ENCODE measurements at places on chromosomes 12 and 14.

DNA sequence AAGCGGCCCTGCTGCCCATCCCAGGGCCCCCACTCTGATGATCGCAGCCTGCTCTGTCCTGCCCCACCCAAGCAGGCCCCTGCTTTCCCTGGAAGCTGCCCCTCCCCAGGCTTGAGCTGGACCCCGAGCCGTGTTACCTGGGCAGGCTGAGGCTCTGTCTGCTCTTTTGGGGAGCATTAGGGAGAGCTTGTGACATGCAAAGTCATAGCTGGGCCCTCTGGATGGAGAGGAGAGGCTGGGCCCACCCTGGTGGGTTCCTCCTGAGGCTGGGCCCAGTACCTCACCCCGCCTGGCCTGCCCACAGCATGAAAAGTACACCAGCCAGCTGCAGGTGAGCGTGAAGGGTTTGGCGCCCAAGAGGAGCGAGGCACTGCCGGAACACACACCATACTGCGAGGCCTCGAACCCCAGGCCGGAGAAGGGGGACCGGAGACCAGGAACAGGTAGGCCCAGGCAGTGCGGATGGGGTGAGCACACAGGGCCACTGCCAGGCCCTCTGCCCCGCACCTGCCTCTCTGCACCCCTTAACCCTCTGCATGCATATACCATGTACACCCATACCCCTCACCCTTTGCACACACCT lies 15.0 kb downstream of the CEP170B start:
- no peak for DNase-seq

DNA sequence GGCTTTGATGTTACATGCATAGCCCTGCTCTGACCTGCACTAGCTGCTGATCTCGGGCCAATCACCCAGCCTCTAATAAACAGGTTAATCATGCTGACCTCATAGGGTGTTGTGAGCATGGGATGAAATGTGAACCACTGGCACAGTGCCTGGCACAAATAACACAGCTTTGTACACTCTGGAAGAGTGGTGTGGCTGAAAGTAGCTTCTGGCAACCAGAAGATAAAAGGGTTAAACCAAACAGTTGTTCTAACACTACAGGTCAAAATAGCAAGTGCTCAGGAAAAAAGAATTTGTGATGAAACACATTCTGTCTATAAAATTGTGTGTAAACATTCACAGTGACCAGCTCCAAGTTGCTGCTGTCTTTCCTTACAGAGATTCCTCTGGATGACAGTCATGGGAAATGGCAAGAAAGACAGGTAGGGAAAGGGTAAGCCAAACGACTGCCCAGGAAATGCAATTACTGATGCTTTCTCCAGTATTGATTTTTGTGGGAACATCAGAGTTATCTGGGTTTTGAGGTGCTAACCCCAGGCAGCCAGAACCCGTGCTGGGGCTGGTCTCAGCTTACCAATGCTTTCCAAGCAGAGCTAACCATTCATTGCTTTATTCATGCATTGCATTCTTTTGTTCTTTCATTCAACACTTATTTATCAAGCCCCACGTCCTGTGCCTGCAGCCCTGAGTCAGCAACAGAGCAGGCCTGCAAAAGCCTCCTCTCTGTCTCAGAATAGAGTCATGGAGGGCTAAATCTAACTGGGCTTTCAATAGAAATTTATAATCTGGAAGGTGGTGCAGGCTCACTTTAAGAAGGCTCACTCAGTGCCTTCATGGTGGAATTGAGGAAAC lies 38.1 kb upstream of the CAPRIN2 start:
- DNase-seq, result no peak

DNA sequence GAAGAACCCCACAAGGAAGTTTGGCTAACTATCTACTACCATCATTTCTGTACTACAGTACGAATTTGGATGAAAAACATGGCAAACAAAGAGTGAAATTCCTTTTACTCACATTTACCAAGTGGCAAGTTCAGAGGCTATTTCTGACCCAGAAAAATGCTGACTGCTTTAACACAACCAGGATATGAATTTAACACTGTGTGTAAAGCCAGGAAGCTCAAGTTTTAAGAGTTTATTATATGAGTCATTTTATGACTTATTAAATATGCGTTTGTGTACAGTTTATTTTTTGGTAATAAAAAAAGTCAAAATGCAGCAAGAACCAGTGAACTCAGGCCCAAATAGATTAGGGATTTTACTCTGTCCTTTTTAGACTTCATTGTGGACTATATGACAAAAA lies 58.4 kb upstream of the STAC3 start:
- no peak for DNase-seq

DNA sequence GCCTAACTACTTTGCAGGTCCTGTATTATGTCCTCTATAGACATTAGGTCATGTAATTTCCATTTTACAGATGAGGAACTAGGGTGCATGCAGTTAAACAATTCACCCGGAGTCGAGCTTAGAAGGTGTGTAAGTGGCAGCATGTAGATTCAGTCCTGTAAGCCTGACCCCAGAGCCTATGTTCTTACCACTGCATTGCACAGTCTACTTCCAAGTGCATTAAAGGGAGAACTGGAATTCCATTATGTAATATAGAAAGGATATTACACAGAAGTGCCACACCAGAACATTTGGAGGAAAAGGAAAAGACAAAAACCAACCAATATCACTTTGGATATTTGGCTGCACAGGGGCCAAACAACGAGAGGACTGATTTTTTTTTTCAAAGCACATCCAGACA lies 1.2 kb downstream of the GLT8D2 start:
- DNase-seq, result no peak

DNA sequence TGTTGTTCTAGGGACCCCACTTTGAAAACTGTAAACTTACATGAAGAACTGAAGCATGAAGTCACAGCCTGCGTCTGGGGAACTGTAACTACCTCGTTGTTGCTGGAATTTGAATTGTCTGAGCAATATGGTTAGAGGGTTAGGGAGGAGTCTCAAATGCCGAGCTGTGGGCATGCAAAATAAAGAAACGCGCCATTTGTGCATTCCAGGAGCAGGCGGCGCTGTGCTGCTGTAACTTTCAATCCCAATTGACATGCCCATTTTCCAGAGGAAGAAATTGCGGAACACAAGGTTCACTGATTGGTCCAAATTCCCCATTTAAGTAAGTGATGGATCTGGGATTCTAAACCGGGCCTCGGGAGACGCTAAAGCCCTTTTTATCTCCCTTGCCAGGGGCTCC lies 61.3 kb downstream of the ZNF664 start:
- DNase-seq, result no peak

- DNase-seq, result no peak
Observed at GRCh38 chr12:22360774-22361173, 26.3 kb upstream of the ST8SIA1 start.

DNA sequence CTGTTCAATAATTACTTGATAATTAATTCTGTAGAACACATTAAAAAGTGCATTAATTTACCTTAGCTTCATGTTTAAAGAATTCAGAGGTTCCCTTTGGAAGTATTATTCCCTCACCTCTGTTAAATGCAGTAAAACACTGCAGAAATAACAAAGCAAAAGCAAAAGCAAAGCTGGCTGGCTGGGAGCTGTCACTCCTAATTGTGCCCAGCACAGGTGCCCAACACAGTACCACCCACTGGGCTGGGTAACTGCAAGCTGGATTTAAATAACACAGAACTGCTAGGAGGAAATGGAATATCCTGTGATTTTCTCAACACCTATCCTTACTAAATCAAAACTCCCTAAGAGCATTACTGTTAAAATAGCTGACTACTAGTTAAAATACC lies 72.6 kb downstream of the SLC2A13 start:
- DNase-seq, result no peak

DNA sequence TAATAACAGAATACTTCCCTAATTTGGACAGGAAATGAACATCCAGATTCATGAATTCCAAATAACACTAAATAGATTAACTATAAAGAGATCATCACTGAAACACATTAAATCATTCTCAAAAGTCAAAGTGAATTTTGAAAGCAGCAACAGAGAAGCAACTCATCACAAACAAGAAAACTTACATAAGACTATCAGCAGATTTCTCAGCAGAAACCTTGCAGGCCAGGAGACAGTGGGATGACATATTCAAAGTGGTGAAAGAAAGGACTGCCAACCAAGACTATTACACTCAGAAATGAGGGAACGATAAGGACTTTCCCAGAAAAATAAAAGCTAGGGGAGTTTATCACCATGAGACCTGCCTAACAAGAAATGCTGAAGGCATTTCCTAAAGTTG lies 70.8 kb downstream of the ITPR2 start:
- DNase-seq, result no peak

- no peak for DNase-seq
Observed at GRCh38 chr12:124636138-124636978, 68.9 kb upstream of the NCOR2 start.

- peak; percentile 10 for DNase-seq
Observed at GRCh38 chr12:53757101-53757770, 5.5 kb upstream of the CISTR start.

GRCh38 chr12:13316587-13317246 lies 120.2 kb downstream of the EMP1 start:
- no peak for DNase-seq

DNA sequence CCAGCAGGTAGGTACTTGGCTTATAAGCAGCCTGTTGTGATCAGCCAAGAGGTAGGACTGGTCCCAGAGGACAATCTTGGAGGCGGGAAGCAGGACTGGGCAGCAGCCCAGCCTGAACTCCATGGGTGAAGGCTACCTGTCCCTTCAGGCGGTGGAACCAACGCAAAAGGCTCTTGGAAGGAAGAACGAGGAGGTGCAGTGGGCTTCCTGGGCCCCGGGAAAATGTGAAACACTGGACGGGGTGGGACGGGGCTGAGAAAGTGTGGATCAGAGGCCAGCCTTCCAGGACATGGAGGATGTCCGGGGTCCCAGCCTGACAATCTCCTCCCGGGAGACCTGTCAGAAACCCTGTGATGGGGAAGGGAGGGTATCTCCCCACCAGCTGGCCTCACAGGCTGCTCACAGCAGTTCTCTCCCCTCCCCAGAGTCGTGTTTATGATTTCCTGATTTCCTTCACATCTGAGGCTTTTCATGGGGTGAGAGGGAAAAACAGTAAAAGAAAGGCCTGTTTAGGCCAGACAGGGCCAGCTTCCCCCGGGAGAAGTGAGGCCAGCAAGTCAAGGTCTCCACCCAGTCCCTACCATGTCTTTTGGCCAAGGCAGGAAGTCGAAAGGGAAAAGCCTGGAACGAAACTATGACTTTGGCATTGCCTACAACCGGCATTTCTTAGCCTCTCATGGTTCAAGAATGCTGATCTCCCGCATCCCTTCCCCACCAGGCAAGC lies 11.3 kb downstream of the CMKLR1 start:
- DNase-seq, result no peak
